Chondrocyte (in vitro differentiated cells): ENCODE measurements at places on chromosomes 5 and 9. TPM values are rescaled to one million over a fixed set of nuclear protein-coding genes. Genes with fewer than 3 reads are reported as not detected.

DNA sequence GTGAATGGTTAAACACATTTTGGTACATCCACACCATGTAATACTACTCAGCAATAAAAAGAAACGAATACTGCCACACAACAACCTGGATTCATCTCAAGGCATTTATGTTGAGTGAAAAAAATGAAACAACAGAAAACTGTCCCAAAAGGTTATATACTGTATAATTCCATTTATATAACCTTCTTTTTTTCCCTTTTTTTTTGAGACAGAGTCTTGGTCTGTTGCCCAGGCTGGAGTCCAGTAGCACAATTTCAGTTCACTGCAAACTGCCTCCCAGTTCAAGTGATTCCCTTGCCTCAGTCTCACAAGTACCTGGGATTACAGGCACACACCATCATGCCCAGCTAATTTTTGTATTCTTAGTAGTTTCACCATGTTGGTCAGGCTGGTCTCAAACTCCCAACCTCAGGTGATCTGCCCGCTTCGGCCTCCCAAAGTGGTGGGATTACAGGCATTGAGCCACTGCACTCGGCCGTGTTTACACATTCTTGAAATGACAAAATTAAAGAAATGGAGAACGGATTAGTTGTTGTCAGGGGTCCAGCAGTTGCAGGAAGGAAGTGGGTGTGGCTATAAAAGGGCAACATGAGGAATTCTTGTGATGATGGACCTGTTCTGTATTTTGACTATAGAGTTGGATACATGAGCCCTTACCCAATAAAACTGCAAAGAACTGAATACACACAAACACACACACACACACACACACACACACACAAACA lies 17.4 kb downstream of the PPP6C start:
- peaks cover 44% of the 10 kb centered on the region for H3K4me1 ChIP-seq
- peak overlapping the region; percentile 75 for H3K27ac ChIP-seq
- no peaks in the 10 kb centered on the region for H3K27me3 ChIP-seq
- H3K36me3 ChIP-seq, result peaks cover 11% of the 10 kb centered on the region
- H3K4me3 ChIP-seq, result no peak overlapping the region
- no peak for DNase-seq

GRCh38 chr5:124527220-124527991 lies 219.0 kb downstream of the ZNF608 start:
- no peak for DNase-seq
- no peak overlapping the region for H3K27ac ChIP-seq
- peaks cover 2% of the 10 kb centered on the region for H3K36me3 ChIP-seq
- peaks cover 8% of the 10 kb centered on the region for H3K4me1 ChIP-seq

DNA sequence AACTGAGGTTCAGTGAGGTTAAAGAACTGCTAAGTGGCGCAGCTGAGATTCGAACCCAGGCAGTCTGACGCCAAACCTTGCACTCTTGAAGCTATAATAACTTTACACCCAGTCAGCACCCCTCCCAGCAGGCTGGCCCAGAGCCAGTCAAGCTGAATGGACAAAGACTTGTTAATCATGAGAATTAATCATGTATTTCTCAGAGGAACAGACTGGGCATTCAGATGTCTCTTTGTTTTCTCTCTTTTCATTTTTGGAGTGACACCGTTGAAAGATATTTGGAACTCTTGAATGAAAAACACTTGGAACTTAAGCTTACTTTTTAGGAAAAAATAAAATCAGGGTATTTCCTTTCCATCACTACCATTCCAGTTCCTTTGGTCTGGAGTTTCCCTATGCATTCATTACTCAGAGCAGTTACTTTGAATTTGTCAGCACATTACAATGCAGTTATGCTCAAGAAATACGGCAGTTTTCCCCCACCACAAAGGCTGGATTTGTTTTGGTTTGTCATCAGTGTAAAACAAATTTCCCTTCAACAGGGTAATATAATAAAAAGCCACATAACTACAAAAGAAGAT lies 22.6 kb upstream of the MAMDC2 start:
- no peak for DNase-seq
- no peak overlapping the region for H3K4me3 ChIP-seq
- H3K4me1 ChIP-seq, result peaks cover 15% of the 10 kb centered on the region
- H3K27me3 ChIP-seq, result no peaks in the 10 kb centered on the region
- no peaks in the 10 kb centered on the region for H3K36me3 ChIP-seq

ZBTB6 gene
- total RNA-seq, result 8.1 to 8.9 TPM (median 8.6 TPM) in 3 replicates

SLCO4C1 gene
- total RNA-seq, result 0.10 to 0.15 TPM (median 0.15 TPM) in 3 replicates

GRM6 gene
- total RNA-seq, result not detected in 3 replicates
